ENCODE measurements at places on chromosomes 1 and 21. TPM values are rescaled to one million over a fixed set of nuclear protein-coding genes. Genes with fewer than 3 reads are reported as not detected.

GRCh38 chr1:68291688-68292384 is 59.5 kb upstream of the WLS start:
- DNase-seq = no peak

Gene IGSF9
- total RNA-seq = 0.25 TPM

- DNase-seq = no peak
Observed at GRCh38 chr1:39894884-39895495, 6.7 kb downstream of the MYCL start.

DNA sequence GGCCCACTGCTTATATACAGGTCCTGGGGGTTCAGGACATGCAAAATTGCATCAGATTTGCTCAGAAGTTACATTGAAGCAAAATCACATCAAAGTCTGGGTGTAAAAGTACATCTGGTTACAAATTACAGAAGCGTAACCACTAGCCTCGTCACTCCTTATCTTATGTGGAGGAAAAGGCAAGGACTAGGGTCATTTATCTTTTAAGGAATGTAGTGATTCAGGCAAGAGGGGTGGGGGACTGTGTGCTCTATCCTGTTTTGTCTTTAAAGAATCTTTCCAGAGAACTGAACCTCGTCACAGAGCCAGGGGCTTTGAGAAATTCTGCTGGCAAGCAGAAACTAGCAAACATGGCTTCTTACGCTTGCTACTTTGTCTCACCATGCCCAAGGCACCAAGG is 61.1 kb upstream of the RAB4A start:
- DNase-seq = no peak

Gene RNF186
- not detected for total RNA-seq

DNA sequence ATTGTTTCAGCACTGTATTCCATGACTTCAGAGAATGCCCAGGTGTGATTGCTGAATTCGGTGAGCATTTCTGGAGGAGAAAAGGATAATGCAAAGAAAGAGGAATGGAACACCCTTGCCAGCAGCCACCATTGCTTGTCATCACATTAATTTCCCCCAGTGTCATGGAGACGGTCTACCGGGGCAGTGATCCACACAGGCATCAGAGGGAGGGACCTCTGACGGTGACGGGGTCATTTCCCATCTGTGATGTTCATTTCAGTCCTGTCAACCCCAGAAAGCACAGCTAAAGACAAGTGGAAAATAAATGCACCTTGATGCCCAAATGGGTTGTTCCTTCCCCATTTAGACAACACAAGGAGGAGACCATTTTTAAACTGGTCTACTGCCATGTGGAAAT is 376.4 kb downstream of the PCP4 start:
- DNase-seq = no peak

DNA sequence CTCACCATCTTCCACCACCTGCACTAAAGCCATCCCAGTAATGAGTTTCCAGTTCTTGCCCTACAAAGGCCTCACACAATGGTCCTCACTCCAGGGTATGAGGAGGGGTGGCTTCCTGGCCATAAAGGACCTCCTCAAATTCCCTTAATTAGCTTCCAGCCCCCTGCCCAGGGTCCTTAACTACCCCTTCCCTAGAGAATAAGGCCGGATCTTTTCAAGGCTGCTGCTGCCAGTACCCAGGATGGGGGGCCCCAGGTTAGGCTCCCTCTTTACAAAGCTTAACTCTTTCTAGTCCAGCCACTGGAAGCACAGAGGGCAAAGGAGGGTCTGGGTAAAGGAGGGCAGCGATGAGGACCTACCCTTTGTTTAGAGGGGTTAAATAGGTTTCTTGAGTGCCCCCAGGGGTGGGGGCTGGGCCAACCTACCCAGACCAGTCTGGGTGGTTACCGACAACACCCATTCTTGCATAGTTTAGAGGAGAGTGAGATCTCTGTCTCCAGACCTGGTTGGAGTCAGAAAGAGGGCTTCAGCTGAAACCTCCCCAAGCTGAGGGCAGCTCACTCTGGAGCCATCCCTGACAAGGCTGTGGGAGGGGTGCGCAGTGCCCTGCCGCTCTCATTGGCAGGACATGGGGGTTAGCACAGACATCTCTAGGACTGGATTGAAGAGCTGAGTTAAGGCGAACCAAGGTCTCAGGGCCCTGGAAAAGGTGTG is 7.1 kb downstream of the BLACAT1 start:
- DNase-seq = no peak

DNA sequence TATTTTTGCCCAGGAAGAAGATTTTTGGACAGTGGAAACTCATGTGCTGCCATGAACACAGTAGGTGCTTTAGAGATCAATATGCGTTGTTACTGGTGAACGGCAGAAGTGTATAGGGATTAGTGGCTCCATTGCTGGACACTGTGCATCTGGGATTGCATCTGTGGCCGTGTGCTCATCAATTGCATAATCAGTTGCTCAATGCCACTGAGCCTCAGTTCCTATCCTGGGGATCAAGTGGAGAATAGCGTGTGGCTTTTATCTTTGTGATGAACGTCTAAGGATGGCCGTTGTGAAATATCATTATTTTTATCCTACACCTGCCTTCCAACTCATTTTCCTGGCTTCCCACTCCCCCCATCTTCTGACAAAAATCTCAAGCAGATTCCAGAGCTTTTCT is 5.4 kb downstream of the TNN start:
- DNase-seq = no peak

Gene PLA2G2D
- total RNA-seq = not detected

Gene OR2M2
- total RNA-seq = not detected

Gene ZBTB21
- total RNA-seq = 12.0 TPM

Gene HNRNPCL1
- total RNA-seq = not detected

Gene FMN2
- total RNA-seq = 19.2 TPM

GRCh38 chr1:81407000-81407821 is 393.5 kb upstream of the ADGRL2 start:
- DNase-seq = no peak

GRCh38 chr1:15178571-15179484 is 25.3 kb downstream of the TMEM51 start:
- DNase-seq = peak; percentile 98

Gene MX2
- total RNA-seq = 346 TPM

GRCh38 chr1:196317535-196318522 is 290.4 kb downstream of the KCNT2 start:
- peak; percentile 49 for DNase-seq

Gene CFHR1
- not detected for total RNA-seq

Gene TMEM52
- not detected for total RNA-seq

DNA sequence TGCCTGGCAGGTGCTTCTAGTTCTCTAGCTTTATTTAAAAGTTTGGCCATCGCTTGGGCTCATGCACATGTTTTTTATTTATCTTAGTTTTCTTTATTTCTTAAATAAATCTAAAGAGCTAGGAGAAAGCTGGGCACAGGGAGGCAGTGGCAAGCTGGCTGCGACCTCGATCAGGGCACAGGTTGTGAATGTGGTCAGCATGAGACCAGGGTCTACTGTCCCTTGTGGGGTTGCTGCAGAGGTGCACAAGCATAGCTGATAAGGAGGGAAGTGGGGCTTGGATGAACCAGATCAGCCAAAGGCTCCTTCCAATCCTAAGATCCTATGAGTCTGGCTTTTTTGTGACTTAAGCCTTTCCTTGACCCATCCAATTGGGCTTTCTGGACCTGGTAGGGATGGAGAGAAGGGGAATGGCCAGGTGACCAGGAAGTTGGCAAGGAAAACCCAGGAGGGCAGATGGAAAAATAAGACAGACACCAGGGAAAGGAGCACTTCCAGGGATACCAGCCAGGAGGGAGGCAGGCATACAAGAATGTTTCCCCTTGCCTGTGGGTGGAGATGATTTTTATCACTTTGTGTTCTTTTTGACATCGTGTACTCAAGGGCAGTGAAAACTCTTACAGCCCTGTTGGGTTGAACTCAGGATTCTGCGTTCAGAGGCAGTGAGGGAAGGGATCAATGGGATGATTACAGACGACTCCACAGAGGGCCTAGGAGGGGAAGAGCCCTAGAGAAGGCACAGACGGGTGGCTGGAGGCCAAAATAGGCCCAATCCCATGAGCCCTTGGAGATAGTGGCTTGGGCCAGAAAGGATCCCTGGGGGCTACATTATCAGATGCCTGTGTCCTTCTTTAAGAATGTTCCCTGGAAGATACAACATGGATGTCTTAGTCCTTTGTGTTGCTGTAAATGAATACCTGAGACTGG is 8.5 kb downstream of the CYP4B1 start:
- DNase-seq = no peak

Gene GRIK3
- not detected for total RNA-seq

Gene CD244
- total RNA-seq = not detected

GRCh38 chr1:78737241-78737640 is 87.6 kb downstream of the IFI44 start:
- DNase-seq = no peak

DNA sequence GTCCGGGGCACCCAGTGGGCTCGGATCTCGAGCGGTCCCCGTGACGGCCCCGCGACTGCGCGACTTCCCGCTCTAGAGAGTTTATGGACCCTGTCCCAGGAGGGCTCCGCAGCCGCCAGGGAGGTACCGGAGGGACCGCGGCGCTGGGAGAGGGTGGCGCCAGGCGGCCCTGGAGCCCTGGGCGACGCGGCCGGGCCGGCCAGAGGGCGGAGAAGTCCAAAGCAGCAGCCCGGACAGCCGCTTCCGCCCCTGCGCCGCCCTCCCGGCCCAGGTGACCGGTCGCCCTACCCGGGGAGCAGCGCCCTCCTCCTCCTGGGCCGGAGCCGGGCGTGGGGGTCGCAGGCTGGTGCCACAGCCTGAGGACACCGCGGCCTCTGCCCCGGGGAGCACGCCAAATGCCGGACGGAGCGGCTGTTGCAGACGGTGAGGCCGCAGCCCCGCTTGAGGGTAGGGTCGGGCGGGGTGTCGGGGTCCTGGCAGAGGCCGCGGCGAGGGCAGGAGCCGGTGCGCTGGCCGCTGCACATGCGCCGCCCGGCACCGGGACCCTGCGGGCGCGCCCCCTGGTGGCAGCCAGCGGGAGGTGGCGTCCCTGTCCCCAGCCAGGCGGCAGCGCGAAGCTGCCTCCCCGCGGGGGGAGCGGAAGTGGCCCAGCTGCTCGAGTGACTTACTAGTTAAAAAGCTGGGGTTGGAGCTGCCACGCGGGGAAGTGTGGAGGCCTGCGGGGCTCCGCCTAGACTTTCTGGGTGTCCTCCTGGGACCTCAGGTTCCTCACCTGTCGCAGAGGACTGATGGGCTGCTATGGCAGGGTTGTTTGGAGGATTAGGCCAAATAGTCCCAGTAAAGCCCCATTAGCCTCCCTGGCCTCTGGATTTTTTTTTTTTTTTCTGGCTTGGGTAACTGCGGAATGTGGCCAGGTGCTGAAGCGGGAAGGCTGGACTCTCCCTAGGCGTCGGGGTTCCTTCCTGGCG is 20.9 kb upstream of the ZNF678 start:
- DNase-seq = peak; percentile 85

- DNase-seq = no peak
Observed at GRCh38 chr1:166675213-166675612, 164.1 kb upstream of the POGK start.

Gene IL6R
- 3.8 TPM for total RNA-seq

- DNase-seq = no peak
Observed at GRCh38 chr1:82116105-82116504, 315.4 kb downstream of the ADGRL2 start.

DNA sequence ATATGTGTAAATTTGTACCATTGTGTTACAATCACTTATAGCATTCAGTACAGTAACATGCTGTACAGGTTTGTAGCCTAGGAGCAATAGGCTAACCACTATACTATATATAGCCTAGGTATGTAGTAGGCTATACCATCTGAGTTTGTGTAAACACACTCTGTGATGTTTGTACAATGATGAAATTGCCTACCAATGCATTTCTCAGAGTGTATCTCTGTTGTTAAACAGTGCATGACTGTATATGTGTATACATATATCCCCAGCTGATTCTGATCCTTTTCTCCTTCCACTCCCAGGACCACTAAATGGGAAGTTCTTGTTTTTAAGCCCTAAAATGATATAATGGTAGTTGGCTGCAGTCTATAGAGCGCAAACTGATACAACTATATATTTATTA is 7.8 kb downstream of the GNPAT start:
- DNase-seq = no peak

GRCh38 chr1:2091611-2092604 is 41.7 kb downstream of the PRKCZ start:
- peak; percentile 43 for DNase-seq

- no peak for DNase-seq
Observed at GRCh38 chr1:32877211-32878110, 6.7 kb upstream of the FNDC5 start.

DNA sequence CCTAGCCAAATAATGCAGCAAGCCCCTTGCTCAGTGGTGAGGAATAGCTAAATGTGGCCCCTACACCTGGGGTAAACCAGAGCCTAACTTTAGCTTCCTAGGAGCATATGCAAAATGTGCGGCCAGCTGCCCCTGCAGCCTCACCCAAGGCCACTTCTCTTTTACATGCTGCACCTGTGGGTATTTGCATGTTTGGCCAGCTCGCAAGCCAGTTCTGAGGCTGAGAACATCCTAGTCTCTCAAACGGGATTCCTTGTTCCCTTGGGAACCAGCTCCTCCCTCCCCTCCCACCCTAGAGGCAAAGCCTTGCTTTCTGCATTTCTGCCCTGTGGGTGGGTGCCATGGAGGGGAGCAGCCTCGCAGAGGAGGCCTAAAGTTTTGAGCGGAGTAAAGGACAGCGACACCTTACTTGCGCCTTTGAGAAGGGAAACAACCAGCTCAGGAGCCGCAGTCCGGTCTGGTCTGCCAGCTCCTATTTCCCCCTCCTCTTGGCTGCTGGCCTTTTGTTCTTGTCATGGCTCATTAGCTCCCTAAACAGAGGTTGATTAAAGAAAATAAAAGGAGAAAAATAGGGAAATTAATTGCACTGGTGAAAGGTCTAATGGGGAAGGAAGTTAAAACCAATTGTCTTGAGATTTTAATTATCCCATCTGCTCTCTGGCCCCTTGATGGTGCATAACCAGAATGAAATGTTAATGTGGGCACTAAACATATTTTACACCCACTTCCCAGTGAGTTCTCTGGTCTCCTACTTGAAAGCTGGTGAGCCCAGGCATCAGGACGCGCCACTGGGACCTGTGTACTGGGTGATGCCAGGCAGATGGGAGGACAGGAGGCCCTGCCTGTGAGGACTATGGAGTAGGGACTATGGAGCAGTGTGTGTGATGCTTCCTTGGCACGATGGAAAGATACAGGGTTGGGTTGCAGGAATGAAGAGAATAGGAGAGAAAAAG is 68.7 kb downstream of the TEX35 start:
- DNase-seq = no peak

- DNase-seq = peak; percentile 45
Observed at GRCh38 chr1:22142315-22143064, 407 bp downstream of the WNT4 start.

DNA sequence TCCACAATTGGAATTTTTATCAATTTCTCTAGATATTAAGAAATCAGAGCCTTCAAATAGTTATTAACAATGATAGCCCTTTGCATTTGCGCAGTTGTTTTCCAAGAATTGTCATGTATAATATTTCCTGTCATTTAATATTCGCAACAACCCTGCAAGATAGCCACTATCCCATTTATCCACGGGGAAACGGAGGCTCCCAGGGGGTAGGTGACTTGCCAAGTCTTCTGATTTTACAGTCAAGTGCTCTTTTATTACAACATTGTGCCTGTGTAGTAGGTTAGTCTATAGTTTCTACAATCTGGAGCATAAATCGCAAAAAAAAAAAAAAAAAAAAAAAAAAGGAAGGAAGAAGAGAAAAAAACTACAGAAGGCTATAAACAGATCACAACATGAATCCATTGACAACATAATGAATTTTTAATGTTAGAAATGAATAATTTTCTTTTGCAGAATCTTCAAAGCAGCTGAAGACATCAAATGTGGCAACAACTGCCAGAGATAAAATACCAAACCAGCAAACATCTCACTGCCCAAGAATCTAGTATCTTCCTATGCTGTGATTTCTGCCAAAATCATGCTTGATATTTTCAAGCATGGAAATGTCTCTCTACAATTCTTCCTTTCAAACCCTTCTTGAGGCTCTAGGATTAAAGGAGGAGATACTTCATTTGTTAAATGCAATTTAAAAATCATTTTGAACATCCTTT is 125.5 kb downstream of the PTPN14 start:
- no peak for DNase-seq

Data from M059J (cell line).